ENCODE measurements at places on chromosomes 1 and 21. TPM values are rescaled to one million over a fixed set of nuclear protein-coding genes. Genes with fewer than 3 reads are reported as not detected.

Gene ADAM30
- not detected for total RNA-seq

Gene RUNX3
- total RNA-seq = 22.6 TPM

Gene UMODL1
- total RNA-seq = not detected

DNA sequence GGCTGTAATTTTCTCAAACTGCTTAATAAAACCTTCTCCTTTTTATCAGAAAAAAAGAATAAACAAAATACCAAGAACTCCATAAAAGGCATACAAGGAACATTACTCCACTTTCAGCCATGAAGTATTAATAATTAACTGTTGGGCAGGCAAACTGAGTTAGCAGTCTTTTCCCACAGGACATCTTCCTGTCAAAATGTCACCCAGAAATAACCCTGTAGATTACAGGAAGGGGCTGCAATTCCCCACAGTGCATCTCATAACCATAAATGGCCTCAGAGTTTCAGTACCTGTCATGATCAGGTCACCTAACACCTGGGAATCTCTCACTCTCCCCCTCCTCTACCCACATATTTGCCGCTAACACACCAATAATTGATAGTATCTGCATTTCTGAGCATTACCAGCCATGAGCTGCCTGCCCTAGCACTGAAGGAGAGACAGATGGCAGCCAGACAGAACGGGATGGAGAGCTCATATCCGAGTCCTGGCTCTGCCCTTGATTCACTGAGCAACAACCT, 475.0 kb downstream of the SMYD3 start:
- no peak for DNase-seq

GRCh38 chr1:19511116-19511515, 25.8 kb upstream of the CAPZB start:
- DNase-seq = no peak

- no peak for DNase-seq
Observed at GRCh38 chr21:31912501-31912900, 39.7 kb downstream of the HUNK start.
